ENCODE measurements at places on chromosomes 1 and 21. TPM values are rescaled to one million over a fixed set of nuclear protein-coding genes. Genes with fewer than 3 reads are reported as not detected.

The BSND gene
- polyA plus RNA-seq = 3.6 TPM

The ACTN2 gene
- 0.55 TPM for polyA plus RNA-seq

GRCh38 chr1:16109571-16109970, 36.1 kb upstream of the FAM131C start:
- DNase-seq = no peak

GRCh38 chr1:182968836-182969734, 16.1 kb upstream of the SHCBP1L start:
- DNase-seq = no peak

GRCh38 chr21:34768326-34768725, 99.5 kb downstream of the CLIC6 start:
- DNase-seq = no peak

DNA sequence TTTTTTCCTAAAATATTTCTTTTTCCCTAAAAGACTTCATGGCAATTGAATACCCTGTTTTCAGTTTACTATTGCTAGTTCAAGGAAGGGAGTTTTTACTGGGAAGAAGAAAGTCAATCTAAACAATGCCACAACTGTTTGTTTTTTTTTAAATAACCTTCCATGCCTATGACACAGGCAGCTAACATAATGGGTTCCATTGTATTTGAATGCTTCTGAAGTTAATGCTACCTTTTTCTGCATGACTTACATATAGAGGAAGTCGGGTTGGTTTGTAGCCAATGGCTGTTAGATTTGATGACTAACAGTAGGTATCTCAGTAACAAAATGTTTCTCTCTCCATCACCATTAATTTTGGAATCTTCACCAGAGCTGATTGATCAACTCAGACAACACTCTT, 134.0 kb downstream of the KIF26B start:
- DNase-seq = no peak

DNA sequence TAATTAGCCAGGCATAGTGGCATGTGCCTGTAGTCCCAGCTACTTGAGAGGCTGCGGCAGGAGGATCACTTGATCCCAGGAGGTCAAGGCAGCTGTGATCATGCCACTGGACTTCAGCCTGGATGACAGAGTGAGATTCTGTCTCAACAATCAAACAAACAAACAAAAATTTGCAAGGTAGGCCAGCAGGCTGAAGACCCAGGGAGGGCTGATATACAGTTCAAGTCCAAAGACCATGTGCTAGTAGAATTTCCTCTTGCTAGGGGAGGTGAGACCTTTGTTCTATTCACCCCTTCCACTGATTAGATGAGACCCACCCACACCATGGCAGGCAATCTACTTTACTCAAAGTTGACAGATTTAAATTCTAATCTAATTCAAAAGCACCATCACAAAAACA, 31.2 kb upstream of the CNN3 start:
- DNase-seq = no peak

GRCh38 chr1:66563094-66563800, 29.3 kb downstream of the SGIP1 start:
- DNase-seq = peak; percentile 28

GRCh38 chr1:113605146-113605545, 154.1 kb downstream of the PHTF1 start:
- no peak for DNase-seq

GRCh38 chr21:30083225-30083945, 83.2 kb downstream of the CLDN17 start:
- no peak for DNase-seq

DNA sequence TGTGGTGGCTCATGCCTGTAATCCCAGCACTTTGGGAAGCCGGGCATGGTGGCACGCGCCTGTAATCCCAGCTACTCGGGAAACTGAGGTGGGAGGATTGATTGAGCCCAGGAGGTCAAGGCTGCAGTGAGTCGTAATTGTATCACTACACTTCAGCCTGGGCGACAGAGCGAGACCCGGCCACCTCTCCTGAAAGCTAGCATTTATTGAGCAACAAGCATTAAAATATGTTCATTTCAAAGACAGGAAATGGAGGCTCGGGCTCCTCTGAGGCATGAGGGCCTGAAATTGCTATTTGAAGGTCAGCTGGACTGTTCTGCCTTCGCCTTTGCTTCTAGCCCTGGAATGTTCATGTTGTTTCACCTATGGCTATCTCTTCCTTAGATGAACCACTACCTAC, 34.5 kb downstream of the SPATA21 start:
- DNase-seq = no peak
